CD4-positive, alpha-beta memory T cell (primary cell): ENCODE measurements at places on chromosomes 4 and X. TPM values are rescaled to one million over a fixed set of nuclear protein-coding genes. Genes with fewer than 3 reads are reported as not detected.

GRCh38 chr4:186021461-186022167 lies 47.3 kb upstream of the TLR3 start:
- H3K36me3 ChIP-seq: no peaks in the 10 kb centered on the region
- DNase-seq: no peak
- H3K27me3 ChIP-seq: no peaks in the 10 kb centered on the region
- H3K4me1 ChIP-seq: no peaks in the 10 kb centered on the region
- H3K4me3 ChIP-seq: no peak overlapping the region

The MND1 gene
- 0.34 TPM for polyA plus RNA-seq

GRCh38 chrX:3136161-3136961 lies 95.1 kb downstream of the ARSF start:
- H3K27me3 ChIP-seq: no peaks in the 10 kb centered on the region
- no peaks in the 10 kb centered on the region for H3K4me1 ChIP-seq
- H3K27ac ChIP-seq: no peak overlapping the region
- DNase-seq: no peak
- no peak overlapping the region for H3K4me3 ChIP-seq
- no peaks in the 10 kb centered on the region for H3K36me3 ChIP-seq

DNA sequence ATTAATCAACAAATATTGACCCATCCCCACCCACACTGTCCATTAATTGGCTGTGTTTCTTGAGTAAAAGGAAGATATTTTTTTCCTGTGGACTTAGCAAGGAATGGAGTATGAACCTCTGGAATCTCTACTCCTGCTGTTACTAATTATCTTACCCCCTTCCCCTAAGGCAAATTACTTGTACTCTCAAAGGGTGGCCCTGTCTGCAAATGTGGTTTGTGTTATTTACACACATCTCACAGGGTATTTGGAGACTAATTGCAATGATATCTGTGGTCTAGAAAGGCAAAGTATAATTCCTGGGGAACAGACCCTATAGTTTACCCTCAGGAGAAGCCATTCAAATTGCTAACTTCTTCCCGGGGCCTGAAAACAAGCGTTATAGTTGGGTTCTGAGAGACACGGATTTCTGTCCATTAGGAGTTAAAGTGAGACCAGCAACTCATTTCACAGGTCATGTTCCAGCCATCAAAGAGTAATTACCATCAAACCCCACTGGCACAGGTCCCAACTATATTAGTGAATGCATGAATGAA lies 133.0 kb upstream of the RASGEF1B start:
- no peak overlapping the region for H3K27ac ChIP-seq
- no peak for DNase-seq
- H3K4me1 ChIP-seq: no peaks in the 10 kb centered on the region
- H3K27me3 ChIP-seq: no peaks in the 10 kb centered on the region
- no peaks in the 10 kb centered on the region for H3K36me3 ChIP-seq

DNA sequence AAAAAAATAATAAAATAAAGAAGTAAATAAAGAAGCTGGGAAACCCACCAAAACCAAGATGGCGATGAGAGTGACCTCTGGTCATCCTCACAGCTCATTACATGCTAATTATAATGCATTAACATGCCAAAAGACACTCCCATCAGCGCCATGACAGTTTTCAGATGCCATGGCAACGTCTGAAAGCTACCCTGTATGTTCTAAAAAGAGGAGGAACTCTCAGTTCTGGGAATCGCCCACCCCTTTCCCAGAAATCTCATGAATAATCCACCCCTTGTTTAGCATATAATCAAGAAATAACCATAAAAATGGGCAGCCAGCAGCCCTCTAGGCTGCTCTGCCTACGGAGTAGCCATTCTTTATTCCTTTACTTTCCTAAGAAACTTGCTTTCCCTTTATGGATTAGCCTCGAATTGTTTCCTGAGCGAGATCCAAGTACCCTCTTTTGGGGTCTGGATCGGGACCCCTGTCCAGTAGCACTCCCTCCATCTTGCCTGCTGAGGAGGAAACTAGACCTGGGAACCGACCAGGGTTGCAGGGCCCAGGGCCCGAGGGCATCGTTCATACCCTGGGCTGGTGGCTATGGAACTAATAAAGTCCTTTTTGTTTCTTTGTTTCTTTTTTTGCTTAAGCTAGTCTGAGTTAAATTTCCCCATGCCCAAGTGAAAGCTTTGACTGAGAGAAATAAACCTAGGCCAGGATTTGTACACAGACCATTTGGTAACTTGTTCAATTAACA lies 30.9 kb downstream of the HTT-AS start:
- DNase-seq: no peak
- no peaks in the 10 kb centered on the region for H3K36me3 ChIP-seq
- peaks cover 44% of the 10 kb centered on the region for H3K4me1 ChIP-seq

- no peak overlapping the region for H3K27ac ChIP-seq
- no peaks in the 10 kb centered on the region for H3K4me1 ChIP-seq
- H3K27me3 ChIP-seq: no peaks in the 10 kb centered on the region
- no peaks in the 10 kb centered on the region for H3K36me3 ChIP-seq
These were observed 1.8 kb downstream of the TLL1 start for GRCh38 chr4:165874791-165875371.

DNA sequence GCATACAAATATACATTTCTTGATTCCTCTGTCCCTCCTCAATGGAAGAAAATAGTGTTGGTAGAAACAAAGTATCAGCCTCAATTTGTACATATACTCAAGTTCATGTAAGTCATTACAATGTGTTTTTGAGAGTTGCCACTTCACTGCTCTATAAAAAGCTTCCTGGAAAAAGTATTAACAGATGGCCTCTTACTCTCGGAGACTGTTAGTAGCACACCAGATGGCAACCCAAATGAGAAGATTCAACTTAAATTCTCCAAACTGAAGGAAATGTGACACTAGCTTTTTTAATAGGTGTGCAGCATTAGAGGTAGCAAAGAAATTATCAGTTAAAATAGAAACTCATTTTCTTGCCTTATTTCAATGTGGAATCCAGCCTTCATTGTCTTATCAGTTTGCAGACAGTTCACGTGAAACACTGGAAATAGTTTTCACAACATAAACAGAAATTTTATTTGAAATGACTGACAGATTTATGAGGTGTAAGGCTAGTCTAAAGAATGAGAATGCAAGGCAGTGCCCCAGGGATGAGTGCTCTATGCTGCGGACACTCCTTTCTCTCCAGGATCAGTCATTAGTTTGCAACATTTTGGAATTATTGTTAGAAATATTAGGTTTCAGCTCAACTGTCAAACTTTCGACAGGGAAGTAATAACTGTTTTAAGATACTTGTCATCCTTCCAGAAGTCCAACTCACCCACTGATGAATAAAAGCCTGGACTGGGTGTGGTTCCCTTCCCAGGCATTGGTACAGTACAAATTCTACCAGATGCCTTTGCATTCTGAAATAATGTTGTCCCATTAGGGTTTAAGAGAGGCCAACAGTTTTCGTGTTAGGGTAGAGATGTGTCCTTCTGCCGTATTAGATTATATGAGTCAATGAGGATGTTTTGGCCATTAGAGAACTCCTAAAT lies 50.9 kb downstream of the IDS start:
- H3K36me3 ChIP-seq: no peaks in the 10 kb centered on the region
- H3K27ac ChIP-seq: no peak overlapping the region
- no peaks in the 10 kb centered on the region for H3K4me1 ChIP-seq
- DNase-seq: no peak

The CSAG2 gene
- not detected for polyA plus RNA-seq

GRCh38 chrX:54961750-54962149 lies 32.2 kb downstream of the PFKFB1 start:
- no peak for DNase-seq
- peaks cover 5% of the 10 kb centered on the region for H3K4me1 ChIP-seq
- H3K27me3 ChIP-seq: no peaks in the 10 kb centered on the region
- H3K27ac ChIP-seq: no peak overlapping the region
- H3K36me3 ChIP-seq: no peaks in the 10 kb centered on the region

DNA sequence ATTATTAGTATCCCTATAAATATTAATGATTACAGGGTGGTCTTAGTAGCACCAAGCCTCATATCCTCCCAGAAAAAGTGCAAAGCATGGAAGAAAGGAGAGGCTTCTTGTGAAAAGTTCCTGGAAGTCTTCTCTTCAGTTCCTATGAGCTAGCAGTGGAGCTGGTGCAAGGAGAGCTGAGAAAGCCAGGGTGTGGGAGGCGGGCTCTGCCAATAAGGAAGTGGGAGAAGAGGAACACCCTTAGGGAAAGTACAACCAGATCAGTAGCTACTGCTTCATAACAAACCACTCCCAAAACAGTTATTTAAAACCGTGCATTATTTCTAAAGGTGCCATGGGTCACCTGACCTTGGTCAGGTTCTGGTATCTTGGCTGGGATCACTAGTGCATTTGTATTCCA lies 72.4 kb downstream of the MAP9 start:
- no peaks in the 10 kb centered on the region for H3K4me1 ChIP-seq
- H3K27me3 ChIP-seq: no peaks in the 10 kb centered on the region
- H3K27ac ChIP-seq: no peak overlapping the region
- no peaks in the 10 kb centered on the region for H3K36me3 ChIP-seq

The NUP54 gene
- 37.8 TPM for polyA plus RNA-seq

The ENPP6 gene
- not detected for polyA plus RNA-seq

GRCh38 chrX:45766981-45767501 lies 566.4 kb upstream of the DIPK2B start:
- H3K27ac ChIP-seq: peak overlapping the region; percentile 68
- no peak for DNase-seq
- no peaks in the 10 kb centered on the region for H3K36me3 ChIP-seq

DNA sequence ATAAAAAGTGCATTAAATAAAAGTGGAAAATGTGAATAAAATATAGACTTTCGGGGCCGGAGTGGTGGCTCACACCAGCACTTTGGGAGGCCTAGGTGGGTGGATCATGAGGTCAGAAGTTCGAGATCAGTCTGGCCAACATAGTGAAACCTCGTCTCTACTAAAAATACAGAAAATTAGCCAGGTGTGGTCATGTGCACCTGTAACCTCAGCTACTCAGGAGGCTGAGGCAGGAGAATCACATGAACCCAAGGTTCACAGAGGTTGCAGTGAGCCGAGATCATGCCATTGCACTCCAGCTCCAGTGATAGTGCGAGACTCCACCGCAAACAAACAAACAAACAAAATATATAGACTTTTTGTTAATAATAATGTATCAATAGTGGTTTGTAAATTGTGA lies 293.6 kb upstream of the TRAM1L1 start:
- no peak for DNase-seq
- no peaks in the 10 kb centered on the region for H3K36me3 ChIP-seq
- H3K4me3 ChIP-seq: no peak overlapping the region
- no peaks in the 10 kb centered on the region for H3K4me1 ChIP-seq

GRCh38 chr4:47668810-47669408 lies 169.0 kb downstream of the CORIN start:
- H3K4me3 ChIP-seq: no peak overlapping the region
- H3K36me3 ChIP-seq: no peaks in the 10 kb centered on the region

The MAGEA12 gene
- polyA plus RNA-seq: not detected

The MXRA5 gene
- polyA plus RNA-seq: not detected

DNA sequence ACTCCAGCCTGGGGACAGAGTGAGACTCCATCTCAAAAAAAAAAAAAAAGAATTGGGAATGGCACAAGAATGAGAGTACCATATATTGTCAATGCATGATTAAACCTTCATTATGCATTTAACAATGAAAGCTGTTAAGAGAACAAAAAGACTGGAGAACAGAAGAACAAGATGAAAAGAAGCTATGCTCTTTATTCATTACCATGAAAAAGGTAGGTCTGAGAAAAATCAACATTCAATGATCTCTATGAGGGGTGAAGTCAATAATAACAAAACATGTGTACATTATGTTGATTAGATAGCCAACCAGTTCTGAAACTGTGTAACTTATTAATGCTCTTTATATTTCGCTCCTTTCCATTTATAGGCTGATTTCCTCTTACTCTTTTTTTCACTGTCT lies 100.9 kb downstream of the BRWD3 start:
- no peak for DNase-seq
- no peaks in the 10 kb centered on the region for H3K27me3 ChIP-seq
- no peak overlapping the region for H3K4me3 ChIP-seq
- H3K4me1 ChIP-seq: no peaks in the 10 kb centered on the region
- H3K36me3 ChIP-seq: no peaks in the 10 kb centered on the region
- H3K27ac ChIP-seq: no peak overlapping the region

DNA sequence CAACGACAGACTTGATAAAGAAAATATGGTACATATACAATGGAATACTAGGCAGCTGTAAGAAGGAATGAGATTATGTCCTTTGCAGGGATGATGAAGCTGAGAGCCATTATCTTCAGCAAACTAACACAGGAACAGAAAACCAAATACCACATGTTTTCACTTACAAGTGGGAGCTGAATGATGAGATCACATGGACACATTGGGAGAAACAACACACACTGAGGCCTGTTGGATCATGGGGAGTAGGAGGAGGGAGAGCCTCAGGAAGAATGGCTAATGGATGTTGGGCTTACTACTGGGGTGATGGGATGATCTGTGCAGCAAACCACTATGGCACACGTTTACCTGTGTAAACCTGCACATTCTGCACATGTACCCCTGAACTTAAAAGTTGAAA lies 209.7 kb downstream of the SPRY1 start:
- no peaks in the 10 kb centered on the region for H3K4me1 ChIP-seq
- no peak overlapping the region for H3K27ac ChIP-seq
- H3K36me3 ChIP-seq: no peaks in the 10 kb centered on the region
- DNase-seq: no peak
- no peaks in the 10 kb centered on the region for H3K27me3 ChIP-seq

DNA sequence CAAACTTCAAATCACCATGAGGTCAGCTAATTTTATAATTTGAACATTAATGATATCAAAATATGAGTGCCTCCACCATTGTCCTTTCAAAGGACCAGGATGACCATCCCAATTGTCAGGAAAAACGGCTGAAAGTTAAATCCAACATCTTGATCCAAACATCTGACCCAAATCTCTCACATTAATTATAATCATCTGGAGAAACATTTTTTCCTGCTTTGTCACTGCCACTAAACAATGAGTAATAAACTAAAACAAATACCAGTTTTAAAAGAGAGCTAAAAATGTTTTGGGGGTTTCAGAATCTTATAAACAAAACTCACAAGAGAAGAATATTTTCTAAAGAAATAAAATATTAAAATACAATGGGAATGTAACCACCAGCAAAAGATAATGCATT lies 45.7 kb upstream of the NDST4 start:
- no peaks in the 10 kb centered on the region for H3K36me3 ChIP-seq
- no peak for DNase-seq

DNA sequence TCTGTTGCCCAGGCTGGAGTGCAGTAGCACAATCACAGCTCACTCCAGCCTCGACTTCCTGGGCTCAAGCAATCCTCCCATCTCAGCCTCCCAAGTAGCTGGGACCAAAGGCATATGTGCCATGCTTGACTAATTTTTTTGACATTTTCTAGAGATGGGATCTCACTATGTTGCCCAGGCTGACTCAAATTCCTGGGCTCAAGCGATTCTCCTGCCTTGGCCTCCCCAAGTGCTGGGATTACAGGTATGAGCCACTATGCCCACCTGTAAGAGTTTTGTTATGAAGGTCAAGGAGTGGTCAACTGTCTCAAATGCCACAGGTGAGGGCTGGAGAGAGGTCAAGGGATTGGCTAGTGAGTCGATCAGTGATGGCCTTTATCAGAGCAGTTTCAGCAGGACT lies 32.5 kb downstream of the TMEM150C start:
- no peaks in the 10 kb centered on the region for H3K36me3 ChIP-seq
- H3K27me3 ChIP-seq: no peaks in the 10 kb centered on the region
- H3K27ac ChIP-seq: no peak overlapping the region

GRCh38 chr4:148893095-148893494 lies 450.9 kb upstream of the NR3C2 start:
- DNase-seq: no peak
- no peak overlapping the region for H3K27ac ChIP-seq
- H3K4me1 ChIP-seq: no peaks in the 10 kb centered on the region
- no peaks in the 10 kb centered on the region for H3K27me3 ChIP-seq

The NDP gene
- not detected for polyA plus RNA-seq

GRCh38 chrX:101071582-101071981 lies 7.1 kb upstream of the TMEM35A start:
- no peak overlapping the region for H3K27ac ChIP-seq
- no peak for DNase-seq
- H3K36me3 ChIP-seq: no peaks in the 10 kb centered on the region
- H3K4me1 ChIP-seq: no peaks in the 10 kb centered on the region
